ENCODE measurements at places on chromosomes 4 and X.
A peak's percentile ranks its signal among the peaks of the same experiment; 100 is the strongest.

- DNase-seq: no peak
Measured at GRCh38 chr4:94871644-94872305, 114.0 kb downstream of the BMPR1B start.

DNA sequence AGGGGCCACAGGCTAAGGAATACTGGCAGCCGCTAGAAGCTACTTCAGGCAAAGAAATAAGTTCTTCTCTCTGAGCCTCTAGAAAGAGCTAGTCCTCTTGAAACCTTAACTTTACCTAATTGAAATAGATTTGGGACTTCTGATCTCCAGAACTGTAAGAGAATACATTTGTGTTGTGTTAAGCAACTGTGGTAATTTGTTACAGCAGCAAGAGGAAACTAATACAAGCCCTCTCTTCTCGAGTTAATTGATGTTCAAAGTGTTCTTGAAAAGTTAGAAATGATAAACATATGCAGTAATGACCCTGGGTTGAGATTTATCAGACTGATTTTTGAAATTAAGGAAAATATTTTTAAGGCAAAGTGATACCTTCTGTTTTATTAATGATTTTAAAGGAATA, 172.8 kb downstream of the ANTXR2 start:
- DNase-seq: no peak

- DNase-seq: peak; percentile 31
Measured at GRCh38 chr4:141571362-141571761, 65.0 kb upstream of the IL15 start.

DNA sequence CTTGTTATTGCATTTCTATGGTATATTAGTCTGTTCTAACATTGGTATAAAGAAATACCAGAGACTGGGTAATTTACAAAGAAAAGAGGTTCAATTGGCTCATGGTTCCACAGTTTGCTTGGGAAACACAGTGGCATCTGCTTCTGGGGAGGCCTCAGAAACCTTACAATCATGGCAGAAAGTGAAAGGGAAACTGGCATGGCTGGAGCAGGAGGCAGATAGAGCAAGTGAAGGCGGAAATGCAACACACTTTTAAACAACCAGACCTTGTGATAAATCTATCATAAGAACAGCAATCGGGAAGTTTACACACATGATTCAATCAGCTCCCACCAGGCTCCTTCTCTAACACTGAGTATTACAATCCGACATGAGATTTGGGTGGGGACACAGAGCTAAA, 346.6 kb upstream of the GNPDA2 start:
- no peak for DNase-seq

DNA sequence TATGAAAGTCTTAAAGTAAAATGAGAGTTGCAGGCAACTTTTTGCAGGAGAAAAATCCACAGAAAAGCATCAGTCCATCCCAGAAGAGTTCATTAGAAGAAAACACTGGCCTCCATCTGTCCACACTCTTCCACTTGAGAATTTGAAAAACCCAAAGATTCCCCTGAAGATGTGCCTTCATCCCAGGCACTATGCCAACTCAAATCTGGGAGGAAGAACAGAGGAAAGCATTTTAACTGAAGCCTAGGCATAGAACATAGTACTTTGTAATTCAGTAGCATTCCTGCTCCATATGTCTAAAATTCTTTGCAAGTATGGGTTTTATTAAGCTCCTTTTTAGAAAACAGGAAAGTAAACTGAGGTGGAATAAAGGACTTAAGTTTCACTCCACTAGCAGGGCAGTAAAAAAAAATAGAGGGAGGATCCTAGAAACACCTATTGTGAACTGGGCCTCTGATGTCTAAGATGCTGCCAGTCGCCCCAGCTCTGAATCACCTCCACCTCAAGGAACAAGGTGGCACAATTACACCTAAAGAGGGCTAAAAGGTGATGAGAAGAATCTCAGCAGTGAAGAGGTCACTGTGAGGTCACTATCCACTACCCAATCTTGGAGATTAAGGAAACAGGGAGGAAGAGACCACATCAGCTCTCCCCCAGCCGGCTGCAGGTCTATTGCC, 141.9 kb upstream of the FAM241A start:
- no peak for DNase-seq

DNA sequence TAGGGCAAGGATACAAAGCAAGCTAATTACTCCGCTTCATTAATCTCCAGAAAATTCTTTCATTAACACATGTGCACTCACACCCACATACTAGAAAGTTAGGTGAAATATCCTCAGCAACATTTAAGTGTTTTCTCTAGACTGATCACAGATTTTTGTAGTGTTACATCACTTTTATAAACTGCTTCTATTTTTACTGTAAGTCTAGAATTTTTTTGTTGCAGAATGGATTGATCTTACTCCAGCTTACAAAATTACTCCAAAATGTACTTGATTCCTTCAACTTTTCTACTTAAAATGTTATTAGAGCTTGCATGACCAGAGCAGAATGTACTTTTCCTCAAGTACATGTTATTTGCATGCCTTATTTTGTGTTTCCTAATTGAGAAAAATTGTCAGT, 2325.2 kb downstream of the PCDH7 start:
- no peak for DNase-seq

DNA sequence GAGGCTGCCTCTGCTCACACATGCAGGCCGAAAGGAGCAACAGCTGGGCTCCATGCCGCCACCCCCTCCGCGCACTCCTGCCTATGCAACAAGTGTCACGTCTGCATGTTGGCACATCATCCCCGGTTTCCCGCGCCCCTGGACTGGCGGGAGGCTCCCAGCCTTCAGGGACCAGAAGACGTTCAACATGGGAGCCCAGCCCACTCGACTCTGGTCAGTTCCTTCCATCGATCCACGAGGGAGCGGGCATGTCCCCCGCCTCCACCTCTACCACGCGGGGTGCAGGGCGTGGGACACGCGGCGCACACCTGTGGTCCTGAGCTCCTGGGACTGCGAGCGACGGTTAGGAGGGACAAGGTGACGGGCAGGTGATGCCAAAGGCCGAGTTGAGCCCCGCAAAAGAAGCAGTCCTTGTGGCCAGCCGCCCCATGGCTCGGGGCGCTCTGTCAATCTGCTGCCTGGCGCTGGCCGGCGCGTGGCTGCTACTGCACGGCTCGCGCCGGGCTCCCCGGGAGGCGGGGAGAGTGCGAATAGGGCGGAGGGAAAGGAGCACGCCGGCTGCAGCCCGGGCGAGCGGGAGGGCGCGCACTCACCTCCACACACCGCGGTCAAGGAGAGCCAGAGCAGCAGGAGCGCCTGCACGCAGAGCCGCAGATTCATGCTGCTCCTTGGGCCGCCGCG, 645 bp downstream of the APLN start:
- DNase-seq: no peak

DNA sequence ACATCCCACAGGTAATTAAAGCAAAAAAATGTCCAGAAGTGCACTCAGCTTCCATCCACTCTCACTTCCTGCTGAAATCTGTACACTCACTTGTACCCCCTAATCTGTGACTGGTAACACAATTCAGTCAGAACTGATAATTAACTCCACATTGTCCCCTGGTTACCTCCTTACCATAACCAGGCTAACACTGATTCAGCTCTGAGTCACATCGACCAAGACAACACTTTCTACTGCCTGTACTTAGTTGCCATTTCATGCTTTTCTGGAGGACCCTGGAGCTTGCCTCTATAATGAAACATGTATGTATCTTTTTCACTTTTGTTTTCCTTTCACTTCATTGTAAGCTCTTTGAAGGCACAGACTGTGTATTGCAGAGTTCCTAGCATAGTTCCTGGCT, 130.9 kb upstream of the GABRG1 start:
- peak; percentile 12 for DNase-seq

DNA sequence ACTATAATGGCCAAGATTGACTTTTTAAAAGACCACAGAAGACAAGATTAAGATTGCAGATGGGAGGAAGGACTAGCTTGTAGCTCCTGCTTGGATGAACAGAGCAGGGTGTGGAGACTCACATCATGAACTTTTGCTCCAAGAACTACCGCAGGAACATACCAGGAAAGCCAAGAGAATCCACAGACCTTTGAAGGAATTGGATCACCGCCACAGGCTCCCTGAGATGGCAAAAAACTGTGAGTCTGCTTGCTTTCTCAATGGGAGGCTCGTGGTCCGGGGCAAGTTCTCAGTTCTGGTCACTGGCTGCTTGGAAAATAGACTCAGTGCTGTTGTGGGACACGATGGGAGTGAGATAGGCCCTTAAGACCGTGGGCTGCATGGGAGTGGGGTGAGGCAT, 276.6 kb downstream of the CCSER1 start:
- DNase-seq: no peak

GRCh38 chr4:82984459-82984858, 26.2 kb downstream of the LIN54 start:
- DNase-seq: peak; percentile 13

DNA sequence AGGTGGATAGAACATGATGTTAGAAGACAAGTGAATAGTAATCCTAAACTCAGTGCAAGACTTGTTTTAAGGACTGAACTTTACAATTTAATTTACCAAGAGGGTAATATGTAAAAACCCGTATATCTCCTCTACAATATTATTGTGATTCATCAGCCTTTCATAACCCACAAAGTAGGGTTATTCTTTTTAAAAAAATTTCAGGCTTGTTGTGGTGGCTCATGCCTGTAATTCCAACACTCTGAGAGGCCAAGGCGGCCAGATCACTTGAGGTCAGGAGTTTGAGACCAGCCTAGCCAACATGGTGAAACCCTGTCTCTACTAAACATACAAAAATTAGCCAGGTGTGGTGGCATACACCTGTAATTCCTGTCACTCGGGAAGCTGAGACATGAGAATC, 7.2 kb downstream of the IBSP start:
- DNase-seq: no peak

- DNase-seq: no peak
Measured at GRCh38 chr4:156499684-156500083, 471.9 kb downstream of the PDGFC start.

- DNase-seq: no peak
Measured at GRCh38 chr4:141159027-141159426, 25.8 kb upstream of the RNF150 start.

DNA sequence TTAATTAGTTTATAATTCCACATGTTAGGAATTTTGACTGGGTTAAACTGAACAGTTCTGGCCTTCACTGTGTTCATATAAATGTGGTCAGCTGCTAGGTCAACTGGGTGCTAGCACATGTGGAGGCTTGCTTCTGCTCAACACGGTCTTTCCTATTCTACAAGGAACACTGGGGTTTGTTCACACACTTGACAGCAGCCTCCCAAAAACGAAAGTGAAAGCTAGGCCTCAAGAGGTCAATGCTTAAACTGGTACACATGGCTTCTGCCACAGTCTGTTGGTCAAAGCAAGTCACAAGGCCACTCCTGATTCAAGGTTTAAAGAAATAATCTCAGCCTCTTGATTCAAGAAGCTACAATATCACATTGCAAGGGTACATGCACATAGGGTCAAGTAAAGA, 126.5 kb downstream of the QDPR start:
- peak; percentile 11 for DNase-seq

GRCh38 chrX:24148535-24149350, 786 bp upstream of the ZFX start:
- no peak for DNase-seq

GRCh38 chr4:125321709-125322365, 7.1 kb downstream of the FAT4 start:
- DNase-seq: peak; percentile 48

- DNase-seq: no peak
Measured at GRCh38 chrX:30181353-30181752, 34.0 kb upstream of the MAGEB2 start.

GRCh38 chr4:10030972-10031667, 9.8 kb upstream of the SLC2A9 start:
- no peak for DNase-seq

GRCh38 chr4:183798301-183799253, 106.5 kb upstream of the STOX2 start:
- no peak for DNase-seq

- no peak for DNase-seq
Measured at GRCh38 chrX:74579597-74580198, 34.7 kb downstream of the RLIM start.

DNA sequence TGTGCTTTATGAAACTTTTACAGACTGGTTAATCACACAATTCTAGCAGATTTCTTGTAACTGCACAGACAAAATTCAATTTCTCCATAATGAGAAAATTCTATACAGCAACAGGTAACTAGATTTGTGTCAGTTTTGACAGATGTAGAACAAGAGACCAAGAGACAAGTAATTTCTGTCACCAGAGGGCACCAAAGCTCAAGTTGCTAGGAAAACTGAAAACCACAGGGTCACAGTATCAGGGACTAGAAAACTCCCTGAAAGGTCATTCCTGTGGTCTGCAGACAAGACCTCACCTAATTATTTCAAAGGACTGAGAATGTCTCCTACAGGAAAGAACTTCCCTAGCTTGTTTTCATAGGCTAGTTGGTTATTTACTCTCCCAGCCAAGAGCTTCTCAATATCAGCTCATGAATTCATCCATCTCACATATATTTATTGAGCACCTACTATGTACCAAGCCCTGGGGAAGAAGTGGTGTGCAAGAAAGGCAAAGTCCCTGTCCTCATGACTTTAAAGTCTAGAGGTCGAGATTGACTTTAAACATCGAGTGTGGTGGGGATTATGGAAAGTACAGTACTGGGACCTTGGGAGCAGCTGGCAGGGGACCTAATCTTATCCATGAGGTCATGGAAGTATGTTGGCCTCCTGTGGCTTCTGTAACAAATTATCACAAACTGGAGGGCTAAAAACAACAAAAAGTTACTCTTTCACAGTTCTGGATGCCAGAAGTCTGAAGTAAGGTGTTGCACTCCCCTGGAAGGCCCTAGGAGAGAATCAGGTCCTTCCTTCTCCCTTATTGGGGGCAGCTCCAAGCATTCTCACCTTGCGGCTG, 47.8 kb upstream of the SETD7 start:
- no peak for DNase-seq
